ENCODE measurements at places on chromosomes 12 and 14.

DNA sequence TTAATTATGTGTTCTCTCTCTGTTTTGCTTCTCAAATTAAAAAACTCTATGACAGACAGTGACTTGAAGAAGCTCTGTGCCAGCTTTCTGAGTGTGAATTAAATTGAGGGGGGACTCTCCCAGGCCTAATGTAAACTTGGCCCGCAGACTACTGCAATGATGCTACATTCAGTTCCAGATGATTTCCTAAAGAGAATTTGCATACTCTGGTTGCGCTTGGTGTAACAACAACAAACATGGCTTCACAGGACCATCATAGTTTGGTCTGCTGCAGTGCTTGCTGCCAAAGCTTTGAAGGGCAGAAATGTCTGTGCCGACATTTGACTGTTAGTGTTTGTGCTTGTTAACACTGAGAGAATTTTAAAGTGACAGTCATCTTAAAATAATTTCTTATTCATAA is 25.0 kb downstream of the CFAP54 start:
- DNase-seq, result peak; percentile 37

- DNase-seq, result peak; percentile 70
These were observed 25.0 kb downstream of the CREBL2 start for GRCh38 chr12:12636641-12637040.

DNA sequence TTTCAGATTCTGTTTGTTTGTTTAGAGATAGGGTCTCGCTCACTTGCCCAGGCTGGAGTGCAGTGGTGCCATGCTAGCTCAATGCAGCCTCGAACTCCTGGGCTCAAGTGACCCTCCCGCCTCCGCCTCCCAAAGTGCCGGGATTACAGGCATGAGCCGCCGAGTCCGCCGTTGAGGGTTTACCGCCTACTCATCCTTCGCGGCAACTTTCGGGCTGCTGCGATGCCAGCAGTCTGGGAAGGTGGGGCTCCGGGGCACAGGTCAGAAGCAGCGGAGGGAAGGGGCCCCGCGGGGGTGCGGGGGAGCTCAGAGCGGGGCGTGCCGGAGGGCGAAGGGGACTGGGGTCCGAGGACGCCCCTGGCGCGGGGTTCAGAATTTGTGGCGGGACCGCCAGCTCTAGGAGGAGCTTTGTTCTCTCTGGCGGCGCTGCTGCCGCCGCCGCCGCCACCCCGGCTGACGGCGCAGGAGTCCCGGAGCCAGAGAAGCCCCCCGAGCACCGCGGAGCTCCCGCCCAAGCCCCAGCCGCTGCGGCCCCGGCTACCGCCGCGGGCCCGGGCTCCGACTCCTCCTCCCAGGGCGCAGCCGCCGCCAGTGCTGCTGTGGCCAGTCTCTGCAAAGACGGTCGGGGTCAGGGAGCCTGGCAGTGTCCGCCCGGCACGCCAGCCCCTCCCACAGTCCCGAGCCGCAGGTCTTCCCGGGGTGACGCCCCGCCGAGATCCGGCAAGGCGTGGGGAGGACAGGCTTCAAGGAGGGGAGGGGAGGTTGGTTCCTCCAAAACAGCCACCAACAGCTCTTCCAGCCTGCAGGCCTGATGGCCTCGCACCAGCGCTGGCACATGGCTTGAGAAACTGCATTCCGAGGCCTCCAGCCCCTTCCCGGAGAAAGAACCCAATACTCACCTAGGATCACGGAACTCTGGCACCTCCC is 10.9 kb upstream of the KRT77 start:
- no peak for DNase-seq

DNA sequence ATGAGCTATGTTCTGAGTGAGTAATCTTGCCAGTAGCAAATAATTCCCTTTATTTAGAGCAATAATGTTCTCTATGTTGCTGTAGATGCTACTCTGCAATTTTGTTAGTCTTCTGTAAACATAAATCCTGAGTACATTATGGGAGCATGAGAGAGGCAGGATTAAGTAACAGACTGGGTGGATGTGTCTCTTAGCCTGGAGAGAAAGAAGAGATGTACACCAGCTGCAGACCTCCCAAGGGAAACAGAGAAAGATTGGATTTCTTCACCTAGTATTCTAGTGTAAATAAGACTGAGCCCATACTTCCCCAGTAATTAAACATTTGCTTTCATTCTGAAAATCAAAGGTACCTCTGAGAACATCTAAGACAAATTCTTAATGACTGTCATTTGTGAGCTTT is 564.0 kb downstream of the TRHDE start:
- no peak for DNase-seq

- no peak for DNase-seq
These were observed 11.6 kb upstream of the GXYLT1 start for GRCh38 chr12:42156232-42156631.

DNA sequence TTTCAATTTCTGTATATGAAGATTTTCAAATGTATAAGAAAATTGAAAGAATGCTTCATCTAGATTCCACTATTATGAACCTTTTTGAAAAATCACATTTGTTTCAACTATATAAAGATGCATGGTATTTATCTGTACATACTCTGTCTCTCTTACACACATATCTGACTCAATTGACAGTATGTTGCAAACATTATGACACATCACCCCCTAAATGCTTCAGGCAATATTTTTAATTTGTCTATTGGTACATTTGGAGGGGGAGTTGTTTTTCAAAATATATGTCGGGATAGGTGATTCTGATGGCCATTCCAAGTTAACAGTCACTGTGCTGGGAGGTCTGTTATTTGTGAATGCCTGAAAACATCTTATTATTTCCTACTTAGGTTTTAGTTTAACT is 14.4 kb downstream of the PCNX1 start:
- DNase-seq, result no peak

GRCh38 chr14:23622990-23623389 is 13.2 kb upstream of the DHRS2 start:
- no peak for DNase-seq

GRCh38 chr14:101109347-101109638 is 205.8 kb upstream of the RTL1 start:
- no peak for DNase-seq

GRCh38 chr12:45247589-45247988 is 31.7 kb downstream of the ANO6 start:
- DNase-seq, result no peak

DNA sequence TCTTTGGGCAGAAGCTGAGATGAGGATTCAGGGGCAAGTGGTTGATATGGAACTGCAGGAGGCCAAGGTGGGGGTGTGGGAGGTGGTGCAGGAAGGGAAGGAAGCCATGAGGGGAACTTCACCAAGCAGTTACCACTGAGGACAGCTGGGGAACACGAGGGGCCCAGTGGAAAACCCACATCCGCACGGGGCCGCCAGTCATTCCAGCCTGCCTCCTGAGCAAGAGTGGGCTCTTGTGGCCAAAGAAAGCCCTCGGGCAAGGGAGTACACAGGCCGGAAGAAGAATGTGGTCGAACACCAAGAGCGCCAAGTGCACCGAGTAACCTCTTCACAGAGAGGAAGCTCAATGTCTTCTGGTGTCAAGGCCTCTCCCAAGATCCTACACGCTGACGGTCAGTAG is 252.2 kb upstream of the FOXN3 start:
- peak; percentile 23 for DNase-seq

- no peak for DNase-seq
These were observed 228.4 kb upstream of the SOX5 start for GRCh38 chr12:24177889-24178288.

DNA sequence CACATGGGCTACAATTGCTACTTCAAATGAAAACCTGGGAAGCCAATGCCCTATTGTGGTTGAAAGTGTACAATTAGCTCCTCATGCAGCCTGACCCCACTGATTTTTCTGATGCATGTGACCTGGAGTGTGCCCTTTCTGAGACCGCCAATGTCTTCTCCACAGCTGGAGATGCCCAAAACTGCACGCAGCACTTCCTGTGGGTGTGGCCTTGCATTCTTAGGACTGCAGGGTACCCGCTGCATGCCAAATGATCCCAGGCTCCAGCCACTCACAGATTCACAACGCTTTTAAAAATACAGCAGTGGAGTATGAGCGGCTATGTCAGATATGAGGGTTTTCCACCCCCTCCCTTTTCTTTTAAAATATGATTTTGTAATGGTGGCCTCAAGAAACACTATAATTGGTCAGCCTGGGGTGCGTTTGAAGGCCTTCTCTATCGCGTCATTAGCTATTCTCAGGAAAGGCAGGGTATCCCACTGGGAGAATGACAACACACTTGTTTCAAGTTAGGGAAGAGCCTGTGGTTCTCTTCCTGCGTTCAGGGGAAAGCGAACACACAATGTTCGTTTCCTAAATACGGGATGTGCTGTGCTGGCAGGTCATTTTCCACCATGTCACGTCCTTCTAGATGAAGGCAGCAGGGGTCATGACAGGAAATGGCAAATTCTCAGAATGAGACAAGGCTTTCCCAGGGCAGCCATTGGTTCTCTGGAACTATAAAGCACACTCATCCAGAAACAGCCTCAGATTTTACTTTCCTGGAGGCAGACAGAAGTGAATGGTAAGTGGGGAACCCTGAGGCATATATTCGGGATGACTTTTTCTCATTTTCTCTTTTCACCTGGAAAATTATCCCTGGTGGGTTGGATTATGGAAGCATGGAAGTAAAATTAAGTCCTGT is at the start of gene APOLD1:
APOLD1 (plus strand) TSS at position 749 of the 904 bp plus-strand sequence; CDS start at position 782, 33 bp downstream.
- DNase-seq, result no peak

GRCh38 chr14:70317969-70318634 is 41.4 kb downstream of the COX16 start:
- peak; percentile 20 for DNase-seq

GRCh38 chr12:31504625-31505222 is 86.2 kb downstream of the DENND5B start:
- DNase-seq, result no peak

DNA sequence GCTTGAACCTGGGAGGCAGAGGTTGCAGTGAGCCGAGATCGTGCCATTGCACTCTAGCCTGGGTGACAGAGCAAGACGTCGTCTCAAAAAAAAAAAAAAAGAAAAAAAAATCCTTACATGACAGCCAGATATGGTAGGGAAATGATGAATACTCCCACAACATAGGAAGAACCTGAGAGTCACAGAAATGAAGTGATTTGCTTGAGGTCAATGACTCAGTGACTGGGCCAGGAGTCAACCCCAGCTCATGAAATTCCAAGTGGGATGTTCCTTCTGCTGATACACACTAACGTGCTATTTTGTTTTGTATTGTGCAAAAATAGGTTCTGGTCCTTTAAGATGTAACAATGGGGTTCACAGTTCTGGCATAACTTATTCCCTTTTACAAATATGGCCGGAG is 9.0 kb downstream of the RHOF start:
- DNase-seq, result no peak

DNA sequence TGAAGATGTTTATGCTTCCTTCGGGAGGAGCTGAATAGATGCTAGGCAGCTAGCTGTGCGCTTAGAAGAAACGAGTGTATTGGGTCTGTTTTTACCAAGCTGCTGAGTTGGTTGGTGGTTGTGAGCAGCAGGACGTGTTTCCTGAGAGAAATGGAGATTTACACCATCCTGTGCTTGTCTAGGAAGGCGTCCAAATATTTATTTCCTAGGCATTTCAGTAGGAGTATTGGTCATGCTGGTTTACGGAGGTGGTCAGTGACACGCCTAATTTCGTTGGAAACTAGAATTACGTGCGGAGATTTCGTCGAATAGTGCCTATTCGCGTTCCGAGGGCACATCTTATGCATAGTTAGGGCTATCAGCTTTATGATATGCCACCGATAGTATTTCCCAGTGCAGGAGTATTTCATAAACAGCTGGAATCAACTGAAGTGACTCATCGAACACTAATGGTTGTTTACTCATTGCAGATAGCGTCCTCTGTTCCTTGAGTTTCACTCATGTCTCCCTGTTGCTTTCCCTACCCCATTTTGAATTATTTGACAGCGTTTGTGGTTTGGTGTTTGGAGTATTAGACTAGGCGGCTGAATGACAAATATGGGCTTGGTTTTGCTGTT is 780 bp downstream of the TBC1D15 start:
- DNase-seq, result no peak

GRCh38 chr12:58776144-58776543 is 144.2 kb downstream of the LRIG3 start:
- no peak for DNase-seq

GRCh38 chr12:29634057-29634456 is 136.6 kb upstream of the OVCH1 start:
- DNase-seq, result no peak

DNA sequence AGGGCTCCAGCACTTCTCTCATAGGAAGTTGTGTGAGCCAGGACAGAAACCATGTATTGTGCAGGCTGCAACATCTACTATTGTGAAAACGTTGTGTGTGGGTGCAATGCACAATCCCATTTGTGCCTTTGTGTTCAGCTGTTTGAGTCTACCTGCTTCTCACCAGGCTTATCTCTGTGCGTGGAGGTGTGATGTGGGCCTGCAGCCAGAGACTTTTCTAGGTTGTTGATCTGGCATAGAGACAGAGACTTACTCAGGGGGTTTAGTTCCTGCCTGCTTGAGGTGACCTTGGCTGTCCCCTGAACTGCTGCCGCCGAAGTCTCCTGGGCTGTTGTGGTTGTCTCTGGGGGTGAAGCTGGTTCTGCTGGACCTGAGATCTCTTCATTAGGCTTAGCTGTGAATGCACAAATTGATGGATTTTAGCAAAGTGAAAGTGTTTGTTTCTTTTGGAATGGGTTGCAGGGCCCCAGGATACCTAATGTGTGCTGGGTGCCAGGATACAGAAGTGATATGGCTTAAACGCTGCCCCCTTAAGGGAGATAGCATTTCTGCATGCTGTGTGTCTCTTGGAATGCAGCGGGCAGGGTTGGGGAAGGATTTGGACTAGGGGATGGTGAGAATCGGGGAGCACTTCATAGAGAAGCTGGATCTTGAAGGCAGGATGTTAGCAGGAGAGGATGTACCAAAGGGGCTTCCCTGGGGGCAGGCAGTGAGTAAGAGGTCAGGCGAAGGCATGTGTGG is 2.5 kb downstream of the LACRT start:
- DNase-seq, result no peak

DNA sequence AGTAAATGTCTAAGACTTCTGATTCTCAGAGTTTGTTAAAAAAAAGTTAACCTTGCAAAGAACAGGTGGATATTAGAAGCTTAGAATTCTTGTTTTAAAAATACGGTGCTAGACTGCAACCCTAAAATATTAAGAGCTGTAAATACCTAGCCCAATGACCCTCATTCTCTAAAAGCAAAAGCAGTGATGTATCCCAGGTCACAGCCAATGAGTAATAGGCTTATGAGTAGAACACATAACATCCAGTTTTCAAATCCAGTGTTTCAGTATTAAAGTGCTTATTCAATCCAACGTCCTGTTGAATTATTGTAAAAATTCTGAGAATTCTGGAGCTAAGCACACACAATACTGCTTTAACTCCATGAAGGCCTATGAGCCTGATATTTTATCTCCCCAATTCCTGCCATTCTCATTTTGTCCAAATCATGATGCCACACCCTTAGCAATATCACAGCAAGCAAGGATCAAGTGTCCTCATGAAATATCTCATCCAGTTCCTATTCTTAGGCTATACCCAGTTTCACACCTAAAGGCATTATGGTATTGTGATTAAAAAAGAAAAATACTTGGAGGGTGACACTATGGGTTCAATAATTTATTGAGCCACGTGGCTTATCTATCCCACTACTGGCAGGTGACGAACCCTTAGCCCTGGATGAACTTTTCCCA is 15.3 kb upstream of the ARID4A start:
- DNase-seq, result no peak

All from GM13976 (cell line).